Keratinocyte (primary cell): ENCODE measurements at places on chromosomes 5 and 9.

DNA sequence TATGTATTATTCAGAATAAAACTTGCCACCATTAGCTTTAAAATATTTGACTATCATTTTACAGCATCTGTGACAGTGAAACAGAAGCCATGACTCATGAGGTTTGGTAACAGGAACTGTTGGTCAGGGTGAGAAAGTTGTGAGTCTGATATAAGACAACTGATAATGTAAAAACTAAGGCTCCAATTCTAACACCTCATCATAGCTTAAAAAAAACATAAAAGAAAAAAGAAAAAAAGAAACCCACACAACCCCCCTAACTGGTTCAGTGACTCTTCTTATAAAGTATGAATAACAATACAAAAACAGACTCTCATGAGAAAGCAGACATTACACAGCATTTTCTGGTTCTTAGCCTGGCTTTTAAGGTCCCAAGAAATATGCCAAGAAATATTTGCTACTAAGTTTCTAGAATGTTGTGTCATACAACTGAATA, 85.8 kb downstream of the MRPS27 start:
- DNase-seq: no peak

- no peak for DNase-seq
Measured at GRCh38 chr9:96478829-96479371, 28.9 kb downstream of the HABP4 start.

DNA sequence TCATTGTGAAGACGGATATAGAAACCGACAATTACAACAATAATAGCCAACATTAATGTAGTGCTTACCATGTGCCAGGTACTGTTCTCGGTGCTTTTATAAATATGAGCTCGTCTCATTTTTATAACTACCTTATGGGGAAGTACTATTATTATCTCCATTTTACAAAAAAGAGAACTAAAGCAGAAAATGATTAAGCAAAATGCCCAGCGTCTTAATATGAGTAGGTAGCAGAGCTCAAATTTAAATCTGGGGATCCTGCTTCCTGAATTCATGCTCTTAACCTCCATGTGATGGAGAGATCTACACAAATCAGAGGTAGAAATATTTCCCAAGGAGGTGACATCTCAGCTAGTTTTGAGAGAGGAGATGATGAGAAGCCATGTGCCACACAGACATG, 256.9 kb downstream of the TRIM32 start:
- no peak for DNase-seq

DNA sequence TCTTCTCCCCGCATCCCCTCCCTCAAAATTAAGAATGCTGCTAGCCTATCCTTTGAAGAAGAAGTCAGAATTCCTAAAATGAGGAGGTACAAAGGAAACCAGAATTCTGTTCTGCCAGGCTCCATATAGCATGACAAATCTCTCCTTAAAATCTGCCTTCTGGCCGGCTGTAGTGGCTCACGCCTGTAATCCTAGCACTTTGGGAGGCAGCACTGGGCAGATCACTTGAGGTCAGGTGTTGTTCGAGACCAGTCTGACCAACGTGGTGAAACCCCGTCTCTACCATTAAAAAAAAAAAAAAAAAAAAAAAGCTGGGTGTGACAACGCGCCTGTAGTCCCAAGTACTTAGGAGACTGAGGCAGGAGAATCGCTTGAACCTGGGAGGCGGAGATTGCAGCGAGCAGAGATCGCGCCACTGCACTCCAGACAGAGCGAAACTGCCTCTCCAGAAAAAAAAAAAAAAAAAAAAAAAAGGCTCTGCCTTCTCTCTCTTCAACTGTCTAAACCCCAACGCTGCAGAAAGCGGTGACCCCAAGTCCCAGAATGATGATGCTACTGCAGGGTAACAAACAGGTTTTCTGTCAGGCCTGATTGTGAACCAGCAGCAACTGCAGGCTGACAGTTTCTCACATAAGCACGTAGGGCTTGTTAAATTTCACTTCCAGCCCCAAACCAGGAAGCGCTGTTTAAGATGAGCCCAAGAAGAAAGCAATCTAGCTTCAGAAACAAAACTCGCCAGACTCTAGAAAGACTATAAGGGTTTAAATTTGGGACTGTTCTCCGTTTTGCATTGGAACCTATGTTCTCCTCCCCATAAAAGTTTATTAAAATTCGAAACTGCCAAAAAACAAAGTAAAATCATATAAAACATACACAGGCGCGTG, 963 bp upstream of the CAST start:
- no peak for DNase-seq

DNA sequence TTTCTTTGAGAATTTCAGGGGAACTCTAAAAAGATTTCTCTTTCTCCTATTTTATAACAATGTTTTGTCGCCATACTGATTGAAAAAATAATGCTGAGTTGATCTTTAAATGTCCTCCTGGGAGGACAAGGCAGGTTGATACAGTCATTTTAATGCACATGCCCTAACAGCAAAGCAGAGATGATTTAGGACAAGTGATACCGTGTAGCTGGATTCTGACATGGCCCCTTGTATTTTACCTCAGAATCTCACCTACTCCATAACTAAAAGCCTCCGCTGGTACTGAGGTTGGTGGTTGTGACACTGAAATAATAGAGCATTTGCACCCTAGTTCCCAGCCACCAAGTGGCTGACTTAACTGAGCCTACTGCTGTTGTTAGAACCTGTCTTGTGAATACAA, 811 bp upstream of the LRRTM2 start:
- no peak for DNase-seq

- DNase-seq: no peak
Measured at GRCh38 chr9:121464968-121465367, 34.7 kb downstream of the GGTA1 start.

DNA sequence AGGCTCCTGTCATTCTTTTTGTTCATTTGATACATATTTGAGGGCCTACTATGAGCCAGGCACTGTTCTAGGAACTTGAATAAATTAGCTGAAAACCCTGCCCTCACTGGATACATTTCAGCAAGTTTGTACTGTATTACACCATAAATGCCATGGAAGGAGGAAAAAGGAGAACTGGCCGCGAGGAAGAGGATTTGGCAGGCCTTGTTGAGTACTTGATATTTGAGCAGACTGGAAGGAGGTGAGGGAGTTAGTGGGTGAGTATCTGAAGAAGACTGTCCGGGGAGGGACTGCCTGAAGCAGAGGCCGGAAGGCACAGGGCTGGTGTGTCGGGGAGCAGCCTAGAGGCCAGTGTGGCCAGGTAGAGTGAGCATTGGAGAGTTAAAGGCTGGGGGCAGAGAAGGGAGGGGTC, 4.5 kb downstream of the SNX30 start:
- DNase-seq: no peak
